Common myeloid progenitor, CD34-positive (primary cell): ENCODE measurements at places on chromosomes 7 and 10.

GRCh38 chr10:86061278-86062197 is 305.1 kb downstream of the GRID1 start:
- no peak for DNase-seq

GRCh38 chr10:13329565-13329964 is 18.5 kb downstream of the SEPHS1 start:
- no peak for DNase-seq

GRCh38 chr10:65377687-65378086 is 1548.1 kb upstream of the LRRTM3 start:
- no peak for DNase-seq

DNA sequence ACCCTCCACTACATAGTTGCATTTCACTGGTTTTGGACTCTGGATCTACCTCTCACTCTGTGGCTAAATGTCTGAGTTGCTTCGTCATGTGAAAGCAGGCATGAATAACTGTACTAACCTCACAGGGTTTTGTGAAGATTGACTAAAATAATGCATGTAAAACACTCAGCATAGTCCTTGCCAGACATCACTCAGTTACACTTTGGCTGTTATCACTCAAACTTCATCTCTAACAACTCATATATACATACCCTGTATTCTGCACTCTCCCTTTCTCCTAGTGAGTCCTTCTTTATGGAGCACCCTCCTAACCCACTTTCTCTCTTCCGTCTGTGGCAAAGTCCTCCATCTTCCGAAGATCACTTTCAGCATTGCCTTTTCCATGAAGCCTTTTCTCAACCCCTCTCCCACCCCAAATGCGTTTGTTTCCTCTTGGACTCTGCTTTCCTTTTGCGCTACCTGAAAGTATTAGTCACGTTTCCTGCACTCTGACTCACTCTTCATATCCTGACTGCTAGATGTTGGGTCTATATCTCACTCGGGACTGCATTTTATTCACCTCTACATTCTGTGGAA is 72.6 kb downstream of the OSBPL3 start:
- DNase-seq, result peak; percentile 79

DNA sequence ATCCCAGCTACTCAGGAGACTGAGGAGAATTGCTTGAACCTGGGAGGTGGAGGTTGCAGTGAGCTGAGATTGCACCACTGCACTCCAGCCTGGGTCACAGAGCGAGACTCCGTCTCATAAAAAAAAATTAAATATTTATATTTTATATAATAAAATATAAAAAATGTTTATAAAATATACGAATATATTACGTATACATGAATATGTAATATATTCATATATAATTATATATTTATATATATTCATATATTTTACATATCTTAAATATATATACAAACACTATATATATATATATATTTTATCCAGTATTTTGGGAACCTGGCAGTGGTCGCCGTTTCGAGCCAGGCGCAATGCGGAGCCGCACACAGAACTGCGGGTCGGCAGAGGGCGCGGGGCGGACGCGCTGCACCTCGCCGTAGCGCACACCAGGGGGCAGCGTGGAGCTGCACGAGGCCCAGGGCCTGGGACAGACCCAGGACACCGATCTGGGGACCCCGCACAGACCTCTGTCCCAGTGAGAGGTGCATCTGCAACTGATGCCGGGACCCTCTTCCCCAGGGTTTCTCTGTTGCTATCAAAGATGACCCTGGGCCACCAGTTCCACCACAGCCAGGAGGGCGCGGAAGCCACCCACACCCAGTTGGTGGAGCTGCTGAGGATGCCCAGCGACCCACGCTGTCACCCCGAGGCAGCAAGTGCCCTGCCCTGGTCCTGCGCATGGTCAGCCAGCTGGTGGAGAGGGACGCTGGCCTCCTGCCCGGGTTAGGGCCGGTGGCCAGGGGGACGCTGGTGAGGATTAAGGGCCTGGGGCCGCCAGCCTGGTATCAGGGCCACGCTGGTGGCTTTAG is 22.7 kb downstream of the AP5Z1 start:
- DNase-seq, result peak; percentile 74

- no peak for DNase-seq
These were observed 22.3 kb upstream of the TSPAN33 start for GRCh38 chr7:129122078-129122750.

GRCh38 chr10:15342970-15343369 is 28.1 kb downstream of the FAM171A1 start:
- DNase-seq, result no peak
